ENCODE measurements at places on chromosomes 6 and 20.

DNA sequence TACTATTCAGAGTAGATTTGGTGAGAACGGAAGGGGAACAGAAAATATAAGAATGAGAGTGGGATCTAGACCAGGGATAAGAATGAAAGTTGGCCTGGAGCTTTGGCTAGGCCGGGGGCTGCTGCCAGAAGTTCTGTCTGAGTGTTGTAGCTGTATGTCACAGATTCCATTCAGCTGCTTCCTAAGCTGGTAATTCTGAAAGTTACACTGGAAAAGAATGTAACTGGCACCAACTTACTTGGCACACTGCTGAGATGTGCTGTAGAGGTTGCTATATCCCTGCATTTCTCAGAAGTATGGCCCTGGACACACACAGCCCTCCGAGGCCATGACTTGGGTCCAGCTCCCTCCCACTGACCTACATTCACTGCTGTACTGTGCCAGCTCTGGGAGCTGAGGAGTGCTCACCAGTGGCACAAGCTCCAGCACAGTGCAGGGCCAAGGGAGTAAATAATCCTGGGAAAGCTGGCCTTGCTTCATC lies 25.8 kb upstream of the TMEM217 start:
- DNase-seq: no peak

- no peak for DNase-seq
Observed at GRCh38 chr20:51542571-51543421, at the start of gene NFATC2. NFATC2 (minus strand) TSS chr20:51542719; CDS start chr20:51542499, 220 bp downstream.

DNA sequence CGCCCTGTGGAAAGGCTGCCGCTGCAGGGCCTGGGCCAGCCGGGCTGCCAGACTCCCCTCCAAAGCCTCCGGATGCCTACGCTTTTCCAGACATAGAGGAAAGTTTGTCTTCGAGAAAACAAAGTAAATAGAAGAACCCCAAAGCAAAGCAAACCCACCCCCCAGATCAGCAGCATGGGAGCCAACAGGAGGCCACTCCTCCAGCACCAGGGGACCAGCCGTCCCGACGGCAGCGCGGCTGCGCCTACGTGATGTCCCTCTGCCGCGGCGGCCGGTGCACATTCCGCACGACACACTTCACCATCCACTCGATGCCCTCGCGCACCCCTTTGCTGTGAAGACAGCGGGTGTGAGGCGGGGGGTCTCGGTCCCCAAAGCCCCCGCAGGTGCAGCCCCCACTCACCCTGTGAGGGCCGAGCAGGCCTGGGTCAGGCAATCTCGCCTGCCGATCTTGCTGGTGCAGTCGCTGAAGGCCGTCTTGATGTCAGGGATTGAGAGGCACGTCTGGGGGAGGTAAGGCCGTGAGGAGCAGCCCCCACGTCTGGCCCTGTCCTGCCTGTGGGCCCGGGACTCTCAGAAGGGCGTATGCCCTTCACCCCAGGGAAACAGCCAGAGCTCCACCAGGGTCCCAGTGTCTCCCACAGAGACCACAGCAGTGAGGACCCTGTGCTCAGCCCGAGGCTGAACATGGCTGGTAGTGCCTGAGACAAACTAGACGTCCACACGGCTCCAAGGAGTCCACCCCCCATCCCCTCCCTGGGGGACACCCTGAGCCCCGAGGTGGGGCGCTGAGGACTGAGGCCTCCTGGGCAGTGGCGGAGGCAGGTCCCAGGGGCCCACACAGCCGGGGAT lies 4.0 kb downstream of the TNFRSF6B start:
- no peak for DNase-seq

GRCh38 chr20:49630396-49630951 lies 62.5 kb upstream of the PTGIS start:
- DNase-seq: no peak

DNA sequence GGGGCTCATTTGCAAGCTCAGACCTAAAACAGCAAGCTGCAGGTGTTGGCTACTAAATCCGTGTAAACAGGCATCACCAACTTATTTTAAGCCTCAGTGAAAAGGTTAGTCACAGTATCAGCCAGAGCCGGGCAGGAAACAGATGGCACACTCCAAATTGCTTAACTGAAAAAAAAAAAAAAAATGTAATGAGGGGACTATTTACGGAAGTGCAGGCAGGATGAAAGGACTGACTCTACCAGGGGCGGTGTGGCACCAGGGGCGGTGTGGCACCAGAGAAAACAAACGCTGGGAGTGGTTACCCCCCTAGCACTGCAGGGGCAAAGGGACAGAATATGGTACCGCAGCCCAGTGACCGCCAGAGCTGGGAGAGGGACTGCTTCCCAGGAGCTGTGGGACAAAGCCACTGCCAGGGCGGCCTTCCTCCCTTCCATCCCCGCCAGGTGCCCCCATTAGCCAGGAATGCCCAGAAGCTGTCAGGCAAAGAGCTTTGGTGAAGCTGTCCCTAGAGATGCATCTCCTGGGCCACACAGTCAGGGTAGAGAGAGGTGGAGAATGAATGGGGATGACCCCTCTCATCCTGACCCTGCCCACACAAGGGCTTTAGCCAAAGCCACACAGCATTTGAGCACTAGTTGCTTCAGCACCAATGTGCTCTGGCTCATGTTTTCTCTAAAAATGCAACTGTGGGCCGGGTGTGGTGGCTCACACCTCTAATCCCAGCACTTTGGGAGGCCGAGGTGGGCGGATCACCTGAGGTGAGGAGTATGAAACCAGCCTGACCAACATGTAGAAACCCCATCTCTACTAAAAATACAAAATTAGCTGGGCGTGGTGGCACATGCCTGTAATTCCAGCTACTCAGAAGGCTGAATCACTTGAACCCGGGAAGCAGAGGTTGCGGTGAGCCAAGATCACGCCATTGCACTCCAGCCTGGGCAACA lies 39.6 kb upstream of the GFOD1 start:
- DNase-seq: no peak

DNA sequence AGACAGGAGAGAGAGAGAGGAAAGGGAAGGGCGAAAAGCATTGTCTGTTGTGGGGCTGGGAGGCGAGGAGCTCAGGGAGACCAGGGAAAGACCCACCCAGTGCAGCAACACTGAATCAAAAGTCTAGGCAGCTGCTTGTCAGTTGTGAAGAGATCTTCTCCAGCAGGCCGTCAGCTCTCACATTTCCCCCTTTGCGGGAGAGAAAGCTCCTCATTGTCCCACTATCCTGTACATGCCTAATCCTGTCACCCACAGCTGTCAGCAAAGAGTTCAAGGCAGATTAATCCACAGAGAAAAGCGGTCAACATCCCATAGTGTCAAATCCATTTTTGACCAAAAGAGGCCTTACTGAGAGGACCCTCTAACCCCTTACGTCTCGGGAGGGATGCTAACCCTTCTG lies 27.3 kb downstream of the RNF182 start:
- DNase-seq: no peak

GRCh38 chr6:83847179-83847578 lies 6.0 kb upstream of the RIPPLY2 start:
- DNase-seq: no peak

DNA sequence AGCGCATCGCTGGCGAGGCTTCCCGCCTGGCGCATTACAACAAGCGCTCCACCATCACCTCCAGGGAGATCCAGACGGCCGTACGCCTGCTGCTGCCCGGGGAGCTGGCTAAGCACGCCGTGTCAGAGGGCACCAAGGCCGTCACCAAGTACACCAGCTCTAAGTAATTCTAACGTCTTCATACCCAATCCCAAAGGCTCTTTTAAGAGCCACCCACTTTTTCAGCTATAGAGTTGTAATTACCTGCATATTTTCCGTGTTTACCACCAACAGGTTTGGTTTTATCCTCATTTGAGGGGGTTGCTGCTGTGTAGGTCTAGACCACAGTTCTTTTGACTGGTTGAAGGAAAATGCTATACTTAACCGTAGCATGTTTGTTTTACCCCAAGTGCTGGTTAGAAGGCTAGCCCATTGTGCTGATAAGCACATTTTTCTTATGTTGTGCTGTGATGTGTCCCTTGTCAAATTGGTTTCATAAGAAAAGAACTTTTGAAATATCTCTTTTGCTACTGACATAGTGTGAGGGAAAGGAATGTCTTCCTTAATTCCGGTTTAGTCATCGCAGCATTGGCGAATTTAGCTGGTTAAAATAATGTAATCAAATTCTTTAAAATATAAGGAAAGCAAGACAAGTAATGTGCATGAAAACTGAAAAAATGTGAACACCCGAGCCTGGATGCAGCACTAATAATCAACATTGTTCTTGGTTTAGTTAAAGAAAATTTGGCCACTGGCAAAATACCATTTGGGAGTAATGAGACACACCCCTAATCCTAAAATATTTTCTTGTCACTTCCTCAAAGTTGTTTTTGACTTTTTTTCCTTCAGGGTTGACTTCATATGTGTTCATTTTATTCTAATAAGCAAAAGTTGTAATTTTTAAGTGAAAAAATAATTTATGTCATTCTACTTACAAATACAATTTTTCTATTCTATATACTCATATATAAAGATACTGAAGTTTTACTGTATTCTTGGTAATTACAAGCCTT lies 112.8 kb downstream of the HFE start:
- DNase-seq: peak; percentile 56

- no peak for DNase-seq
Observed at GRCh38 chr6:147434516-147434915, 74.0 kb upstream of the SAMD5 start.

- DNase-seq: no peak
Observed at GRCh38 chr6:80158478-80158989, 52.1 kb downstream of the BCKDHB start.

GRCh38 chr6:1552296-1552761 lies 57.4 kb upstream of the FOXC1 start:
- DNase-seq: peak; percentile 26

GRCh38 chr20:58361481-58362205 lies 27.4 kb upstream of the VAPB start:
- peak; percentile 79 for DNase-seq

GRCh38 chr20:51837876-51838420 lies 35.6 kb upstream of the SALL4 start:
- no peak for DNase-seq

GRCh38 chr6:44006872-44007303 lies 120.4 kb downstream of the MRPL14 start:
- DNase-seq: no peak

- peak; percentile 91 for DNase-seq
Observed at GRCh38 chr6:160919723-160920440, 71.7 kb upstream of the MAP3K4 start.

GRCh38 chr6:168415098-168415992 lies 25.6 kb upstream of the SMOC2 start:
- DNase-seq: no peak

DNA sequence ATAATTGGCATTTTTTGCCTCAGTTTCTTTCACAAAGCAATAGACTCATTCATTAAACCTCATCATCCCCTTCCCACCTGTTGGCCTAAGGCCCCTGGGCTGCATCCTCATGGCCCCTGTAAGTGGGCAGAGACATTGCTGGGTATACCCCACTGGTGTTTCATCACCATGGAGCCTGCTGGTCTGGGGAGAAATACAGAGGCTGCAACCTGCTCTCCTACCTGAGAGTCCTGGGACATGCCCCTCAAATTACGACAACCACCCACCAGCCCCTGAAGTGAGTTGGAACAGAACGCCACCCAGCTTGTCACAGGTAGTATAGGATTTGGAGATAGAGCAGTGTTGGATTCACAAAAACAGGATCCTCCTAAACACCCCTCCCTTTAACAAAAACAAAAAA lies 190.8 kb downstream of the ANKRD60 start:
- DNase-seq: no peak

- no peak for DNase-seq
Observed at GRCh38 chr20:61599061-61599531, 347.0 kb downstream of the CDH4 start.

- no peak for DNase-seq
Observed at GRCh38 chr6:108165714-108166663, at the start of gene NR2E1. NR2E1 (plus strand) TSS chr6:108166022; CDS start chr6:108166766, 744 bp downstream.
